SIG-M5 (cell line): ENCODE measurements at places on chromosomes 6 and 20.

- DNase-seq, result no peak
Observed at GRCh38 chr20:13119583-13119982, 101.5 kb upstream of the ISM1 start.

DNA sequence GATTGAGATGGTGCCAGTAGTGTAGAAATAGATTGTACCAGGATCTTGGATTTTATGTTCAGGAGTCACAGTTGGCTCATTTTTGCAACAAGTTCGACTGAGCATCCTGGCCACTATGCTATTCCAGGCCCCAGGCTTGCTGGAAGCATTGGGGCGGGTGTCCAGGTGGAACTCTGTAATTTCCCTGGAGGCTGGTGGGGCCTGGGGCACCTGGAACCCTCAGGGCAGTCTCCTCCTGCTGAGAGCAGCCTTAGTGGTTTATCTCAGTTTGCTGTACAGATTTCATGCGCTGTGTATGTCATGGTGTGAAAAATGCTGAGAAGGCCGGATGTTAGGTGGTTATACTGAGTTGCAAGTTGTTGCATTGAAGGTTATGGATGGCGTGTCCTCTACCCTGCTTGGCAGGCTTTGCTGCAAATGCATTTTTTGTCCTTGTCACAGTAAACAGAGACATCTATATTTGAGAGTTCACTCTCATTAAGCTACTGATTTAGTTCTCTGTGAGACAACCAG, 135.1 kb upstream of the MYLIP start:
- DNase-seq, result no peak

- no peak for DNase-seq
Observed at GRCh38 chr20:23356203-23356602, 5.6 kb downstream of the NXT1 start.

DNA sequence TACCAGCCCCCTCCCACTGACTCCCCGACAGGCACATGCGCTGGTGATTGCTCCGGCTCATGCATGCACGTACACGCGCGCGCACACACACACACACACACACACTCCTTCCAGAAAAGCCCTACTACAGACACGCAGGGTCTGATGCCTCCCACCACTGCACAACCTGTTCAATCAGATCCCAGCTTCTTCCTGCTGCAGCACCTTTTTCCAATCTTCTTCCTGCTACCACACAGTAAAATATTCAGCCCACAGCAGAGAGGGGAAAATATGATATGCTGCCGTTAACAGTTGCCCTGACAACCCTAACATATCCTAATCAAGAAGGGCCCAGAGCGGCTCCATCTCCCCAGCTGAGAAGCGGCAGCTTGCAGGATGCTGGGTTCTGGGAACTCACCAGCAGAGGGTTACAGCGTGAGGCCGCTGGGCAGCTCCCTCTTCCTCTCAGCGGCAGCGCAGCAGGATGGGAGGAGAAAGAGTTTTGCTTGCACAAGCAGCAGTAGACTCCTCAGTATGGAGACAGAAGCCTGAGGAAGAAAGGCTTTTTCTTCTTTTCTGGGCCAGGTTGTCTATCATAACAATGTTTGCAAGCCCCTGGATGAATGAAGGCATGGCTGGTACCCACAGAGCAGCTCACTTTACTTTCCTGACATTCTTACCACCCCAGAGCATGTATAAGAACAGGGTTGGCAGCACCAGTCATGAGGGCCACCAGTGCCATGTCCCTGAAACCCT, 23.9 kb downstream of the MAP7 start:
- no peak for DNase-seq

DNA sequence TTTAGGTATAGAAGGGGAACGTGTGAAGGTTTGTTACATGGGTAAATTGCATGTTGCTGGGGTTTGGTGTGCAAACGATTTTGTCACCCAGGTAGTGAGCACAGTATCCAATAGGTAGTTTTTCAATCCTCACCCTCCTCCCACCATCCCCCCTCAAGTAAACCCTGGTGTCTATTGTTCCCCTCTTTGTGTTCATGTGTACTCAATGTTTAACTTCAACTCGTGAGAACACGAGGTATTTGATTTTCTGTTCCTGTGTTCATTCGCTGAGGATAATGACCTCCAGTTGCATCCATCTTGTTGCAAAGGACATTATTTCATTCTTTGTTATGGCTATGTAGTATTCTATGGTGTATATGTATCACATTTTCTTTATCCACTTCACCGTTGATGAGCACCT, 11.6 kb upstream of the VNN1 start:
- DNase-seq, result no peak

DNA sequence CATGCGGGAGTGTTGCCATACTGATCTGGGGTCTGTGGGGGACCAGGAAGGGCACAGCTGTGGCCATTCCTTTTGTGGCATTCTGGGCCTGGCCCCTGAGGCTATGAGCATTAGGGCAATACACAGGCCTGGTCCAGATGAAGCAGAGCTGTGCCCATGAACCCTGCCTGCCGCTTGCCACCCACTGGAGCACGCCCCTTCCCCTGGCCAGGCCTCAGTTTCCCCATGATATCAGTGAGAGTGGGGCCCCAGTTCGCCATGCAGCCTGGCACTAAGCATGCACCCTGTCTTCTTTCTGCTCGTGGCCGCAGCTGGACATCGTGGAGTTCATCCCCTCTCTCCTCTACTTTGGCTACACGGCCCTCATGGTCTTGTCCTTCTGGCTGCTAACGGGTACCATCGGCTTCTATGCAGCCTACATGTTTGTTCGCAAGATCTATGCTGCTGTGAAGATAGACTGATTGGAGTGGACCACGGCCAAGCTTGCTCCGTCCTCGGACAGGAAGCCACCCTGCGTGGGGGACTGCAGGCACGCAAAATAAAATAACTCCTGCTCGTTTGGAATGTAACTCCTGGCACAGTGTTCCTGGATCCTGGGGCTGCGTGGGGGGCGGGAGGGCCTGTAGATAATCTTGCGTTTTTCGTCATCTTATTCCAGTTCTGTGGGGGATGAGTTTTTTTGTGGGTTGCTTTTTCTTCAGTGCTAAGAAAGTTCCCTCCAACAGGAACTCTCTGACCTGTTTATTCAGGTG, 42.4 kb downstream of the PLAGL2 start:
- DNase-seq, result no peak

GRCh38 chr6:131688286-131688685, 12.9 kb downstream of the OR2A4 start:
- DNase-seq, result no peak

- DNase-seq, result no peak
Observed at GRCh38 chr6:136383268-136383937, 93.8 kb upstream of the BCLAF1 start.

- no peak for DNase-seq
Observed at GRCh38 chr6:36068012-36068392, 40.4 kb downstream of the MAPK14 start.

GRCh38 chr20:59314997-59315396, 14.6 kb downstream of the EDN3 start:
- no peak for DNase-seq

DNA sequence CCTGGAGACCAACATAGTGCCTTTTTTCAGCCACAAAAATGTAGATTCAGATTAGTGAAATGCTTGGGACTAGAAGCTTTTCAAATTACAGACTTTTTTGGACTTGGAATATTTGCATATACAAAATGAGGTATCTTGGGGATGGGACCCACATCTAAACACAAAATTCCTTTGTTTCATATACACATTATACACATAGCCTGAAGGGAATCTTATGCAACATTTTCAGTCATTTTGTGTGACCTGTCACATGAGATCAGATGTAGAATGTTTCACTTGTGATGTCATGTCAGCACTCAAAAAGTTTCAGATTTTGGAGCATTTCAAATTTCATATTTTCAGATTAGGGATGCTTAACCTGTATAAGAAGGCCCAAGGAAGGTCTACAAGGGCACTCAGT, 44.5 kb upstream of the ALDH8A1 start:
- DNase-seq, result no peak

GRCh38 chr6:148358196-148358785, 15.7 kb downstream of the SASH1 start:
- DNase-seq, result peak; percentile 35

GRCh38 chr20:9742821-9743220, 96.1 kb downstream of the PAK5 start:
- no peak for DNase-seq

GRCh38 chr20:38159957-38160756, 4.9 kb downstream of the TGM2 start:
- no peak for DNase-seq

- DNase-seq, result no peak
Observed at GRCh38 chr6:101393251-101393828, at the start of gene GRIK2. Gene GRIK2 (plus strand): TSS chr6:101393708.

GRCh38 chr20:46934746-46935287, 40.2 kb downstream of the EYA2 start:
- DNase-seq, result no peak

- no peak for DNase-seq
Observed at GRCh38 chr6:159097256-159097655, 52.5 kb upstream of the TAGAP start.

- no peak for DNase-seq
Observed at GRCh38 chr6:154277629-154278017, 79.0 kb downstream of the IPCEF1 start.

DNA sequence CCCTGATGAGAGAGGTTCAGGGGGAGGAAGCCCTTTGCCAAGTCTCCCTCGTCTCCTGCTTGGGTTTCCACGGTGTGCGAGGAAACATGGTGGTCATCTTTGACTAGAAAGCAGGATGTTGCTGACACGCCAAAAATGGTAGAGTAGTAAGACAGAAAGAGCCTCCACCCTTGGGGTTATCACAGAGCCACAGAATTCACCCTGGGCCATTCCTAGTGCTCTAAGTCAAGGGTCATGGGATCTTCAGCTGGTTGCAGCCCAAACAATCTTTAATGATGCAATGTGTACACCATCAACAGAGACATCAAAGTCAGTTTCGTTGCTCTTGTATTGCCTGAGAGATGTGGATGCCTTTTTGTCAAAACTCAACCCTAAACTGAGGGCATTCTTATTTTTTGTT, 201.9 kb downstream of the LY86 start:
- DNase-seq, result no peak

- DNase-seq, result no peak
Observed at GRCh38 chr6:14887181-14887580, 358.7 kb upstream of the JARID2 start.

DNA sequence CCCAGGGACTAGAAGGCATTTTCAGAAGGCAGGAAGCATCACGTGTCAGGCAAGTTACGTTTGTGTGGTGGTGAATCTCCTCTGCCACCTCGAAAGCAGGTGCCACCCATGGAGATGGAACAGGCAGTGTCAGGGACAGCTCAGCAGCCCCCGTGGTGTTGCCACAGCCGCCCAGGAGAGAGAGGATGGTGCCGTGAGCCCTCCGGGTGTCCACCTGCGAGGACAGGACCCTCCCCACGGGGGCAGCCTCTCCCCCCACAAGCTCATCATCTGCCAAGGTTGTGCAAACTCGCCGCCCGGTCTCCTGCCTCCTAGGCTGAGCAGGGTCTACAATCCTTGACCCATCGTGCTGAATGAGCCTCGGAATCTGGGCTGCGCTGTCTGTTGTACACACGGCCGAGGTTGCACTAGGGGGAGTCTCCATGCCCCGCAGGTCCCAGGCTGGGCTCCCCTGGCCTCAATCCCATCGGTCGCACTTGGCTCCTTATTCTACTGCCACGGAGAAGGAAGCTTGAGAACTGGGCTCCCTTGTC, 40.1 kb downstream of the DACT2 start:
- no peak for DNase-seq

DNA sequence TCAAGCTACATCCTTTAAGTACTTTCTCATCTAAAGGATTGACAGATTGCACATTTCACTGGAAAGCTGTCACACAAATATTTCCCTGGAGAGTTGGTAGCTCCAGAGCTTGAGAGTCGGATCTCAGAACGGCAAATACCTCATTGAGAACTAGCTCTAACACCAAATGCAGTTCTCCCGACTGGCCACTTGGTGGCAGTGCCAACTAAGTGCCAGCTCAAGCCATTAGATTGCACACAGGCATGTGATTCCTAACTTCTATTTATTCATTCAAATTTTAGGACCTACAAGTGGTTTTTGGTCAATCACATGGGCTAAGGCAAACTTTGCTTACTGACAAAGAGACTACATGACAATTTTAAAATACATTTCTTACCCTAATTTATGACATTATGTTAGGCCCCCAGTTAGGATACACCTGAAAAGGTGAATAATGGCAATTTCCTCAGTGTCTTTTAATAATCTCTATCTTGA, 7.9 kb upstream of the MCHR2 start:
- no peak for DNase-seq

DNA sequence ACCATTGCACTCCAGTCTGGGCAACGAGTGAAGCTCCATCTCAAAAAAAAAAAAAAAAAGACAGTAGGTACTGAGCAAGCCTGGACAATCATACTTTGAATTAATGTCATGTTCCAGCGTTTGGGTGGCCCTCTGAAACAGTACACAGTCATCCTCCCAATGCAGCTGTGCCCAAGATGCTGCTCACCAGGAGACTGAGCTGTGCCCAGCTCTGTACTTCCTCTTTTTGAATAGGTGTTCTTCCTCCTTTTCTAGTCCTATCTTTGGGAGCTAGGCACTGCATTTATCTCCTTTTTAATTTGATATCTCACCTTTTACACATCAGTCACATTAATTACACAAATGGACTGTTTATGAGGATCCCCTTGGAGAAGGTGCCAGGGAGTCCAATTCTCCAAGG, 101.5 kb downstream of the RPP40 start:
- DNase-seq, result no peak

DNA sequence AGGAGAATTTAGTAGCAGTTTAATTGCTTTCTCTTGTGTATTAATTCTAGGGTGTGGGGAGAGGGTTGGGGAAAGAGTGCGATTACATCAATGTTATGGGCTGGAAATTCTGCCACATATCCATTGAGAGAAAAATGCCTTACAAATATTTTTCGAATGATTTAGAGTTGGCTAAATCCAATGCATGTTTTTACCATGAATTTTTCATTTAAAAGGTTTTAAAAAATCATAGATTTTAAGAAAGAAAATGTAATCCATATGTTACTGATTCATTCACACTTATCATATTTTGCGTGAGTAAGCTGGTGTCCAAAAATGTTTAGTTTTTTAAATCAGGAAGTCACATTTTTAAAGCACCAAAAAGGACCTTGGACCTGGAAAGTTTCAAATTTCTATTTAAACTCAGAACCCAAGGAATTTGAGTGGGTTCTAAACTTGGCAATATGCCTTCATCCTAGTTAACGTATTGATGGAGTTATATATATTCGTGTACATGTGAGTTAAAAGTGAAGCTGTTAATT, 627.4 kb upstream of the CITED2 start:
- DNase-seq, result no peak

GRCh38 chr6:152184917-152185574, 377.6 kb downstream of the ESR1 start:
- DNase-seq, result no peak

- DNase-seq, result no peak
Observed at GRCh38 chr6:81656231-81656630, 96.2 kb downstream of the TENT5A start.

GRCh38 chr6:112225691-112226090, 28.7 kb downstream of the LAMA4 start:
- DNase-seq, result no peak

GRCh38 chr6:33272275-33273128, 627 bp downstream of the RPS18 start:
- no peak for DNase-seq

- no peak for DNase-seq
Observed at GRCh38 chr6:146598772-146599405, at the start of gene ADGB. Gene ADGB (plus strand): TSS chr6:146598972. CDS start chr6:146599041, 69 bp downstream.

- DNase-seq, result no peak
Observed at GRCh38 chr6:170087941-170088581, 202.8 kb downstream of the DLL1 start.
